Activated CD4-positive, alpha-beta memory T cell treated with anti-CD3 and anti-CD28 coated beads for 36 hours (primary cell): ENCODE measurements at places on chromosomes 3 and 15. TPM values are rescaled to one million over a fixed set of nuclear protein-coding genes. Genes with fewer than 3 reads are reported as not detected.

HDGFL3 gene
- 8.0 TPM for total RNA-seq

GRCh38 chr3:187946981-187947380, 201.7 kb upstream of the BCL6 start:
- no peak for DNase-seq

- no peak for DNase-seq
Measured at GRCh38 chr15:58546066-58546591, 114.3 kb downstream of the LIPC start.

DNA sequence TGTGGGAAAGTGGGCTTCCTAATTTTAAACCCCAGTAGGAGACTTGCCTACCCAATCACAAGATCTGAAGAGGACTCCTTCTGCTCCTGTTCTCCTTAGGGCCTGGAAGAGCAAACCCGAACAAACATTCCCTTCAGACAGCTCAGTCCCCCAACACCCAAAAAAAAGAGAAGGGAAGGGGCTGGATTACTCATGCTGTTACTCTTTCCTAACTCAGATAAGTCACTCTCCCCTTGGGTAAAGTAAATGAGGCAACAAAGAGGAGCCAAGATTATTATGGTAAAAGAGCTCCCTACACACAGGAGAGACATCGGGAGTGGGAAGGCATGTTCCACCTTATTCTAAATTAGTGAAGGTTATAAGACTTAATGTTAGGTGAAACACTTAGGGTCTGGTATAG, 18.1 kb upstream of the LEKR1 start:
- DNase-seq, result no peak

DNA sequence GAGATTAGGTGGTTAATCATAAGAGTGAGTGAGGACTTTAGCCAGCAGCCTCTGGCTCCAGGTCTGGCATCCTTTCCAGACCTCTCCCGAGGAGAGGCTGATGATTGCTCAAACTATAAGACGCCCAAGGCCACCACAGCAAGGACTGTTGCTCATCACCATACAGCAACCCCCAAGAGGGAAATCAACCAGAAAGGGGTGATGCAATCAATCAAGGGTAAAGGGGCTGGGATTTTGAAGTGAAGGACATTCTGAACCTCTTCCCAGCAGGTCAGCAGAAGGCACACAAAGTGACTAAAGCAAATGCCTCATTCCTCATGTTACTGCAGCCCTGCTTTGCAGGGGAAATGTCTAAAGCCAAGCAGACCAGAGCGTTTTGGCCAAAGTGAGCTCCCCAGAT, 247.3 kb upstream of the IGF1R start:
- DNase-seq, result no peak

DNA sequence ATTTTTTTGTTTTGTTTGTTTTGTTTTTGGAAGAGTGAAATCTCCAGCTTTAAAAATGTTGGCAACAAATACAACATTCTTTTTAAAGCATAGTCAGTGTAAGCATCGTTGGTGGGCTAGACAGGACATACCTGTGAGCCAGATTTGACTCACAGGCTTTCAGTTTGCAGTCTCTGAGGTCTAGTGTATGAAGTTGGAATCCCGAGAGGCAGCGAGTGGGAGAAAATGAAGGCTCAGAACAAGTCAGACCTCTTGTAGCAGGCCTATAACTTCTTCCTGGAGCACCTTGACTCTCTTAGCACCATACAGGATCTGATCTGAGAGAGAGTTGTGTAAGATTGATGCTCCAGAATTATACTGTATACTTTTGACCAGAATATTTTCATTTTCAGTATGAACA, 60.2 kb downstream of the CNTN4 start:
- DNase-seq, result no peak

DNA sequence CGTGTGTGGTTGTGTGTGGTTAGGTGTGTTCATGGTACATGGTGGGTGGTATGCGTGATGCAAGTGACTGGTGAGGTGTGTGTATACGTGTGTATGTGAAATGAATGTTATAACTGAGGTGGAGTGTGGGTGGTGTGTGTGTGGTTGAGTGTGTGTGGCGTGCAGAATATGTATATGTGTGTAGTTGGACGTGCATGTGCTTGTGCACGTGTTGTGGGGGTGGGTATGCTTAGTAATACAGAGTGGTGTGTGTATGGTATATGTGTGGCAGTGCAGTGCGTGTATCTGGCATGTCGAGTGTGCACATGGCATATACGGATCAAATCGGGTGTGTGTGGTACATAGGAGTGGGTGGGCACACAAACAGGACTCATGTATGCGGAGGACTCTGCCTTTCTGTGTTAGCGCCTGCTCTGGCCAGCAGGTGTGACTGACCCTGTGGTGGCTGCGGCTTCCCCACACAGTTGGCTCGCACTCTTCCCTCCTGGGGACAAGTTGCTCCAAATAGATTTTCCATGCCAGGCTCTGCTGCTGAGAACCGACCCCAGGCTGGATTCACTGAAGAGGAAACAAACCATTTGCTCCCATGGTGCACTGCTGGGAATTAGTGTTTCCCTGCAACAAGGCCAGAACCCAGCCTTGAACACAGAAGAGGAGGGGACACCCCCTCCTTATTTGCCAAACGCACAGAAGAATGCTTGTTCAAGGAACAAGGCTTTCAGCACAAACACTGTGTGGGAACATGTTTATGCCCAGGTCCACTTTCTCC, 1.2 kb upstream of the C3orf70 start:
- no peak for DNase-seq

INSYN1 gene
- total RNA-seq, result not detected

DNA sequence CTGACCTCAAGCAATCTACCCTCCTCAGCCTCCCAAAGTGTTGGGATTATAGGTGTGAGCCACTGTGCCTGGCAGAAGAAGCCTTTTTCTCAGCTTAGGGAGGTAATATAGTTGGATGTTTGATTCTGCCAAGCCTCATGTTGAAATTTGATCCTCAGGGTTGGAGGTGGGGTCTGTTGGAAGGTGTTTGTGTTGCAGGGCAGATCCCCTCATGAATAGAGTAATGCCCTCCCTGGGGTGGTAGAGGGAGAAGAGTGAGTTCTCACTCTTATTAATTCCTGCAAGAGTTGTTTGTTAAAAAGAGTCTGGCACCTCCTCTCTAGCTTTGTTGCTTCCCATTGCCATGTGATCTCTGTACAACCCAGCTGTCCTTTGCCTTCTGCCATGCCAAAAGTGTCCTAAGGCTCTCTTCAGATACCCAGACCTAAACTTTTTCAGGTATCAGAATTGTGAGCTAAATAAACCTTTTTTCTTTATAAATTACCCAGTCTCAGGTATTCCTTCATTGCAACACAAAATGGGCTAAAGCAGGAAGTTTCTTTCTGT, 16.4 kb downstream of the NECTIN3 start:
- no peak for DNase-seq

DNA sequence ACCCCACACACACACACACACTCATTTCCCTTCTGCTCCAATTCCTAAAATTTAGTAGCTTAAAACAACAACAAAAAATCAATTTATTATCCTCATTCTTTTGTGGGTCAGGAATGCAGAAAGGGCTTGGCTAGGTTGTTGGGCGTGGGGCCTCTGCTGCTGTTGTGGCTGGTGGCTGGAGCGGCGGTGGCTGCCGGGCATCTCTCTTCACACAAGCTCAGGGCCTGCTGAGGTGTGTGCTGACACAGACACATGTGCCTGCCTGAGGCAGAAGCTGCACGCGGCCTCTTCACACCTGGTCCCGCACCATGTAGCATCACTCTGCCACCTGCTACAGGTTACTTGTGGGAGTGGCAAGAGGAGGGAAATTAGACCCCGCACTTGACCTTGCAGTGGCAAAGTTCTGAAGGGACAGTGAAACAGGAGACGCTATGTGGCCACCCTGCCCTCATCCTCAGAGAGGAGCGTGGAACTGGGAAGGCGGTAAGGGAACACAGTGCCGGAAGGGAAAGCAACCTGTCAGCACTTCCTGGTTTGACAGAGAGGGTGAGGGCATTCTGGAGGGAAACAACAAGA, 64.0 kb upstream of the PRR20G start:
- DNase-seq, result no peak

SLC12A1 gene
- not detected for total RNA-seq

SRGAP3 gene
- total RNA-seq, result 2.2 TPM

- DNase-seq, result no peak
Measured at GRCh38 chr3:53250453-53250852, 5.4 kb downstream of the TKT start.

DNA sequence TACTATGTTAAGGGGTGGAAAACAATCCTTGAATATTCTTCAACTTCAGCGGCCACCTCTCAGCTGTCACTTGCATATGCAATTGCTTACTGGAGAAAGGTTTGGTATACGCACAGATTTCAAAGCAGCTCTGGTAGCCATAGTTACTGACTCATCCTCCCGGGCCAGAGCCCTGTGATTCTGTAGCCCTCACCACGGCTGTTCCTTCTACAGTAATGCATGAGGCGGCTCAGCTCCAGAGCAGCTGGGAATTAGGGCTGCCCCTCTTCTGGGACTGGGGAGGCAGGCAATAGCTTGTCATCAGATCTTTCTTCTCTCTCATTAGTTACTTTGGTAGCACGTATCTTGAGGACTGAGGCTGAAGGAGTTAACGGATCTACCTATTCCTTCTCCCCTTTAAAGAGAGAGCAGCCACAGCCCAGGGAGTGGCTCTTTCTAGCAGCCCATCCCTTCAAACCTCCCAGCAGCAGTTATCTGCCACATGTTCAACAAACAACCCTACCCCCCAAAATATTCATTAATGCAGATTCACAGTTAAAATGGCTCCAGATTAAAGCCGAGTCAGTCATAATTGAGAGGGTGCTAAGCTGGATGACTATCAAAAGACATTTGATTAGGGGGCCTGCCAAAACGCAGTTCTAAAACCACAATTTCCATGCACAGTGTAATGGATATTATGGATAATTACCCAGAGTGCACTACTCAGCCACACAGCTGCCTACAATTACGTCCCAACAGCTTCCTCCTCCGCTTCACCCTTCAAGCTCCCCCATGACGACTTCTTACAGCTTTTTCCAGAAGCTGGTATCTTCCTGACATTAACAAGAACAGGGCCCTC, 54.7 kb downstream of the ETV5 start:
- DNase-seq, result no peak

RHO gene
- not detected for total RNA-seq

AQP9 gene
- total RNA-seq, result 0.17 TPM

DNA sequence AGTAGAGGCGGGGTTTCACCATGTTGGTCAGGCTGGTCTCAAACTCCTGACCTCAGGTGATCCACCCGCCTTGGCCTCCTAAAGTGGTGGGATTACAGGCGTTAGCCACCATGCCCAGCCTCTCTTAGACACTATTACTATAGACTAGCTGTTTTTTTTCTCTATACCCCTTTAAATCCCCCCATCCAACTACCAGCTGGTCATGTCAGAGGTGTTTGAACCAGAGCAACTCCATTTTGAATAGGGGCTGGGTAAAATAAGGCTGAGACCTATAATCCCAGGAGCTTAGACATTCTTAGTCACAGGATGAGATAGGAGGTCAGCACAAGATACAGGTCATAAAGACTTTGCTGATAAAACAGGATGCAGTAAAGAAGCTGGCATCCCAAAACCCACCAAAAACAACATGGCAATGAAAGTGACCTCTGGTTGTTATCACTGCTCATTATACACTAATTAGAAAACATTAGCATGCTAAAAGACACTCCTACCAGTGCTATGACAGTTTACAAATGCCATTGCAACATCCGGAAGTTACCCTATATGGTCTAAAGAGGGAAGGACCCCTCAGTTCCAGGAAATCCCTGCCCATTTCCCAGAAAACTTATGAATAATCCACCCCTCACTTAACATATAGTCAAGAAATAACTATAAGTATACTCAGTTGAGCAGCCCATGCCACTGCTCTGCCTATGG, 57.8 kb upstream of the GPD1L start:
- DNase-seq, result no peak

DNA sequence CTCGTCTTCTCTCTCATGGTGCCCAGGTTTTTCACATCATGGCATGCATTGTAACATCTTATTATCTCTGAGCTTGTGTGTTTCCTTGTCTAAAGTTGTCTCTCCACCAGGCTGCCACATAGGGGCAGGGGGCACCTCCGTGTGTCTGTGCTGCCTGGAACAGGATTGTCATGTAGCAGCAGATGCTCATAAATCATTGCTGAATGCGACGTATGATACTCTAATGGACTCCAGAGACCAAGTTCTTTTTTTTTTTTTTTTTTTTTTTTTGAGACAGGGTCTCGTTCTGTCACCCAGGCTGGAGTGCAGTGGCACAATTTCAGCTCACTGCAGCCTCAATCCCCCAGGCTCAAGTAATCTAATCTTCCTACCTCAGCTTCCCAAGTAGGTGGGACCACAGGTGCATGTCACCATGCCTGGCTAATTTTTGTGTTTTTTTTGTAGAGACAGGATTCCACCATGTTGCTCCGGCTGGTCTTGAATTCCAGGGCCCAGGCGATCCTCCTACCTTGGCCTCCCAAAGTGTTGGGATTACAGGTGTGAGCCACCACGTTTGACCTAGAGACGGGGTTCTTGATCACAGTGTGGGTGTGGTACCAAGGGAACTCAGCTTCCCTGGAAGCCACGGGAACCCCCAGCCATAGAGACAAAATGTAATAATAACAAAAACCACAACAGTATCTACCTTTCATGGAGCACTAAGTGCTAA, 4.7 kb upstream of the DNASE1L3 start:
- DNase-seq, result no peak

LRRC2 gene
- total RNA-seq, result not detected

DNA sequence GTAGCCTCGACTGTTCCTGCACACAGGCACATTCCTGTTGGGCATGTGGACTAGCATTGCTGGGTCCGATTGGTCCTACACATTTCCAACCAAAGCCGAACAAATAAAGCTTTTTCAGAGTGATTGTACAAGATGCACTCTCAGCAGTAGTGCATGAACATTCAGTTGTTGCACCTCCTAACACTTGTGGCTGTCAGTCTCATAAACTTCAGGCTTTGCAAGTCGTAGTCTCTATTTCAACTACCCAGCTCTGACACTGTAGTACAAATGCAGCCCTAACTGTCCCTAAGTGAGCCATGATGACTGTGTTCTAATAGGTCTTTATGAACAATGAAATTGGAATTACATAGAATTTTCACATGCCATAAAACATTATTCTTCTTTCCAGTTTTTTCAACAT, 281.7 kb upstream of the ATP10A start:
- no peak for DNase-seq

C2CD4A gene
- 2.6 TPM for total RNA-seq

- DNase-seq, result no peak
Measured at GRCh38 chr15:31276596-31277298, 49.9 kb upstream of the KLF13 start.

DNA sequence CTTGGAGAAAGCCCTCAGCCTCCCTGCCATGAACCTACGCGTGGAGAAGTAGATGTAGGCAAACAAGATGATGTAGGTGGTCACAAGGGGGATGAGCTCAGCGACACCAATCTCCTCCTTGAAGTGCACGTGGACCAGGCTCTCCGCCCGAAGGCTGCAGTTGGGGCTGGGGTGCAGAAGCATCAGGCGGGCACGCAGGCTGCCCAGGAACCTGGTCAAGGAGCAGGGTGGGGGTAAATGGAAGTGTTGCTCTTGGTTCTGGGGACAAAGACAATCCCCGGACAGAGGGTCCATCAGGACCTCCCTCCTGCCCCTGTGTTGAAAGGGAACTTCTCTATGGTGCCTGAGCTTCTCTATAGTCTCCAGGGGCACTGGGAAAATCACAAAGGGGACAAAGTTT, 45.1 kb downstream of the PTPN23 start:
- DNase-seq, result no peak
